IPS-NIHi11 (cell line): ENCODE measurements at places on chromosomes 11 and 22.

- no peak for DNase-seq
Observed at GRCh38 chr11:86769219-86769618, 31.1 kb upstream of the PRSS23 start.

GRCh38 chr22:33332538-33332937 is 274.4 kb upstream of the SYN3 start:
- no peak for DNase-seq

- DNase-seq: peak; percentile 70
Observed at GRCh38 chr11:65047581-65048422, 6.8 kb downstream of the SAC3D1 start.

GRCh38 chr11:119166368-119167076 is 2.0 kb upstream of the NLRX1 start:
- DNase-seq: no peak

DNA sequence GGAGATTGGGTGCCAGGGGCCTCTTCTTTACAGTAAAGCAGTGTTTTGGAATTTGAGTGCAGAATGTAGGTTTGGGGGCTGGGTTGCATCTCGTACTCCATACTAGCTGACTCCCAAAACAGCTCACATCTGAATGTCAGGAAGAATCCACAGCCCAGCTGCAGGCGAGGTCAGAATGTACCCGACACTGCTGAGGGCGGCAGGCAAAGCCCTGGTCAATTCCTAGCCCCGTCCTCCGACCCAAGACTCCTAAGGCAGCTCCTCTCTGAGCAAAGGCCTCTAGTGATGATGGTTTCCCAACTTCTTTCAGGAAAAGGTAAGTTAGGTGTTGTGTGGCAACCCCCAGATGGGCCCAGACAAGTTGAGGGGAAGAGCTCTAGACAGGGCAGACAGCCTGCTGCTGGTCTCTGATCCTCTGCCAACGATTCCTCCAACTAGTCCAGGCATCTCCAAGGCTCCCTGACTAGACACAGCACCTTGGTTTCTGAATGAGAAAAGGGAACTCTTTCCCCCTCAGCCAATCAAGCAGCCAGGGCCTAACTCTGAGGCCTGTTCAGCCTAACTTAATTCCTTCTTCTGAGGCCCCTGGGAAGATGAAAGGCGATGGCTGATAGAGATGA is 8.6 kb downstream of the LARGE2 start:
- DNase-seq: no peak

GRCh38 chr22:34841331-34841771 is 224.6 kb upstream of the ISX start:
- DNase-seq: peak; percentile 37

DNA sequence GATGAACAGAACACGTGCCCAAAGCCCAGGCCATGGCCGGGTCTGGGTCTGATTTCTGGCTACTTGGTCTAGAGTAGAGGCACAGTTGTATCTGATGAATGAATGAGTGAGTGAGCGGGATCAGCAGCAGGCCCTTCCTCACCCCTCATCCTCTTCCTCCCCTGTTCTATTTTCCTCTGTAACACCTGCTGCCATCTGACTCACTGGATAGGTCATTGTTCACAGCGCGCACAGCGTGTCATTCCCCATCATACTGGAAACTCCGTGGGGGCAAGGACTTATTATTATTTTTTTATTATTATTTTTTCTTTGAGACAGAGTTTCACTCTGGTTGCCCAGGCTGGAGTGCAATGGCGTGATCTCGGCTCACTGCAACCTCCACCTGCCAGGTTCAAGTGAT is 13.9 kb downstream of the NCF4 start:
- no peak for DNase-seq

GRCh38 chr11:74265256-74265655 is 46.2 kb downstream of the P4HA3 start:
- no peak for DNase-seq

DNA sequence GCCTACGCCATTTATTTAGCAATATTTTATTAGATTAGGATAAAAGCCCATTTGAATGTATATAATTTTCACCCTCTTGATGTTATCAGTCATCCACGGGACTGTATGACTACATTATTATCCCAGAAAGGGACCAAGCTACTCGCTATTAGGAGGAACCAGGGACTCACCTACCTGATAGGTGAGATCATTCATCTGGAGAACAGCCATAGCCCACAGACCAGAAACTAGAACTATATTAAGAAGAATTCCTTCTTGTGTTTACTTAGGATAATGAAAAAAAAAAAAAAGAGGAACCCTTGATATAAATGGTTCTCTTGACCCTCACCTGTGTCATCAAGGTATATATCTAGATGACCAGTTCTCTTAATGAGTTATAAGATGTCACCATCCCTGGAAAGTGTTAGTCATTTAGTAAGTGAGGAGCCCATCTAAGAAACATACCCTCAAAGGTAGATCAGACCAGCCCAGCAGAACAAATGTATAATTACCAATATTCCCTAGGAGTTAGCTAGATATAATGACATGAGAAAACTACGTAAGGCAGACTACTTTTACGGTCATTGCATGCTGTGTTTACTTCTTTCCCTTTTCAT is 8.0 kb downstream of the SIK3 start:
- no peak for DNase-seq

DNA sequence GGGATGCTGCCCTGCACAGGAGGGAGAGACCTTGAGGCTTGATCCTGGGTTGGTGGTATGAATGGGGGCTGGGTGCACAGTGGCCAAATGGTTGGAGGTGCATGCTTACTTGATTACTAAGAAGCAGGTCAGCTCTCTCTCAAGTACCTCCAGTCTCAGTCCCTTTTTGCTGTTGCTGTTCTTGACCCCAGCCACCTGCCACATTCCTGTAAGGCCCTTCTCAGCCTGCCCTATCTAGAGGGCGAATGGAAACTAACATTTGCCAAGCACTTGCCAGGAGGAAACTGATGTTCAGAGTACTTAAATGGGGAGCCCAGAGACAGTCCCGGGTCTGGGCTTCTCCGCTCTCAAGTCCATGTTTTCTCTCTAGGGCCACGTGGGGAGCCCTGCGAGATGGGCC is 39.9 kb downstream of the CABIN1 start:
- no peak for DNase-seq

- no peak for DNase-seq
Observed at GRCh38 chr22:46972901-46973831, 210.7 kb downstream of the TBC1D22A start.

GRCh38 chr11:110432713-110433392 is 3.1 kb downstream of the FDX1 start:
- DNase-seq: no peak

DNA sequence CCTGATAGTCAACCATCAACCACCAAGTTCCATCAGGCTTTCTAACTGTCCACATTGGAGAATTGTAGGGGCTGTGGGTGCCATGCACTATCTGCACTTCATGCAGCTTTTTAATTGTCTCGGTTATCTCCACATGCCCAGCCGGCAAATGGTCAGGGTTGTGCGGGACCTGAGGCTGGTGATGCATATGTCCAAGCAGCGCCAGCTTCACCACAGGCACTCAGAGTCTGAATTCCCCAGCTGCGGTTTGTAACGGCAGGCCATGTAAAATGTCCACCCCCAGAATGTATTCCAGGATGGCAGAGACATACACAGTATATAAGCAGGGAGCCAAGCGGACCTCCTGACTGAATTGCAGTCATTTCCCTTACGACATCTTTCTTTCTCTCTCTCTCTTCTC is 435.6 kb downstream of the DYNC2H1 start:
- DNase-seq: no peak
